ENCODE measurements at places on chromosomes 4 and X. TPM values are rescaled to one million over a fixed set of nuclear protein-coding genes. Genes with fewer than 3 reads are reported as not detected.

KLKB1 gene
- total RNA-seq, result not detected

UBQLN2 gene
- 13.6 TPM for total RNA-seq

TMSB15A gene
- 0.29 TPM for total RNA-seq

ART3 gene
- under 0.01 TPM for total RNA-seq

HPSE gene
- total RNA-seq, result 0.29 TPM

EREG gene
- total RNA-seq, result 1.1 TPM

LPAR4 gene
- total RNA-seq, result 0.36 TPM

PPP2R2C gene
- not detected for total RNA-seq

FGF2 gene
- total RNA-seq, result 69.2 TPM

COL4A6 gene
- not detected for total RNA-seq

DCAF8L2 gene
- total RNA-seq, result not detected

HGFAC gene
- not detected for total RNA-seq

KIT gene
- total RNA-seq, result 0.29 TPM

Data from osteoblast (primary cell).